ENCODE measurements at places on chromosomes 5 and 9.

DNA sequence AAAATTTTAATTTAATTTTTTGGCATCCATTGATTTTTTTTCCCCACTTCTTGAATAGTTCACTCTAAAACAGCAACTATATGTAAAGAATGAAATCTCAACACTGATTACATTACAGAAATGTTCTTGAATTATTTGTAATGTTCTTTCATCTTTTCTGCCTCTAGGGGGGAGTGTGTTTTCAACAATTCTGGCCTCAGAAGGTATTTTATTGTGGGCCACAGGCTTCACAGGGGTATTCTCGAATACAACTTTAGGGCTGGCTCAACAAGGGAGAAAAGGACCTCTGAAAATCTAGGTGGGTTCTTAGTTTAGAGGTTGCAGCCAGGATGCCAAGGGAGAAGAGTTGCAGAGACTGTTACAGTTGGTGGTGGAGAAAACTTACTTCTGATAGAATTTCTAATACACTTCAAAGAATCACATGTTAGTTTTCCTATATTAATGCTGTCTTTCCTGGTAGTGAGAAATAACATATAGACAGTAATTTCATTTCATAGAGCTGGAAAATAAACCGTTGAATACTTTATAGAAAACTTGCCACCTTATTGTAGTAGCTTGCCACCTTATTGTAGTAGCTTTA is 3.6 kb upstream of the NPR3 start:
- peak; percentile 22 for DNase-seq

DNA sequence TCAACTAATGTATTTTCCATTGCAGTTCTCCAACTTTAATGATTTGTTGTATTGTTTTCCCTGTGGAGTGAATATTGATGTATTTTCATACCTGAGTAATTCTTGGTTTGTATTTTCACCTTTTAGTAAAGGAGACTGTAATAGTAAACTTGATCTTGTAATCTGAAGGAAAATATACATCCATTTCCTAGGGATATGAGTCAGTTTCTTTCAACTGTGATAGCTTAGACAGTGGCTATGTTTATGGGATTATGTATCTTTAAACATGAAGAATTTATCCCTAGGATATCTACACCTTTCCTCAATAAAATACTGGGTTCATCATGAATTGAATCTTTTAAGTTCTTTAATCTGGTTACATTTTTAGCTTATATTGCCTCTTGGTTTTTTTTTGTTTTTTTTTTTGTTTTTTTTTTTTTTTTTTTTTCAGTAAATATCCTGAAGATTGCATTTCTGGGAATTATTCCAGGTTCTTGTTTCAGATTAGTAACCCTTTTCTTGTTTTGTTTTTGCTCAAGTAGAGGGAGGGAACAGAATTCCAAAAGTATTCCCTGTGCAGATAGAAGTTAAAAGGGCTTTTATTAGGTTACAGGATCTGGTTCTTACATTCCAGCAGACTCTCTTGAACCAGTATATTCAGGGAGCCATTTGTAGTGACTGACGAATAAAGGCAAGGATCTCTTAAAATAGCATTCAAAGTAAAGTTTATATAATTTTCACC is 7.1 kb downstream of the WDR36 start:
- DNase-seq, result no peak

- peak; percentile 6 for DNase-seq
Observed at GRCh38 chr9:15211815-15212495, 95.1 kb downstream of the TTC39B start.

- DNase-seq, result peak; percentile 77
Observed at GRCh38 chr9:19922476-19923118, 133.8 kb upstream of the SLC24A2 start.

- DNase-seq, result no peak
Observed at GRCh38 chr9:87668222-87668621, 57.7 kb upstream of the CTSL start.

DNA sequence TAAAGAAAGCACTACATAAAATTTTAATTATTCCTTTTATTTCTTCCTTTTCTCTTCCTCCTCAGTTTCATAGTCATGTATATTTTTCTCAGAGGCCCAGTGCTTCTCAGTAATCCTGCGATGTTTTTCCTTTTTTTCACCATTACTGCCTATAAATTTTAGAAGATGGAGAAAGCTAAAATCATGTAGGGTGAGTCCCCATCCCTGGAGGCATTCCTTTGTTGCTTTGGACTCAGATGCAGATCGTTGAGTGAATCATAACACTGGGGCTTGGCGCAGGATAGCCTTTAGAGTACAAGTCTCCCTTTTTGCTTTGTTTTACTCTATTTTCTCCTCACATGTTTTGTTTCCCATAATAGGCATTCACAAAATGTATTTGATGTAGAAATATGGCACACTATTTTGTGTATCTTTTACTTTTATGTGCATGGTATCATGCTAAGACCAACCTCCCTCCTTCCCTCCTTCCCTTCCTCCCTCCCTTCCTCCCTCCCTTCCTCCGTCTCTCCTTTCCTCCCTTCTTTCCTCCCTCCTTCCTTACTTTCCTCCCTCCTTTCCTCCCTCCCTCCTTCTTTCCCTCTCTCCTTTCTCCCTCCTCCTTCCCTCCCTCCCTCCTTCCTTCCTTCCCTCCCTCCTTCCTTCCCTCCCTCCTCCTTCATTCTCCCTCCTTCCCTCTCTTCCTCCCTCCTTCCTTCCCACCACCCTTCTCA is 72.4 kb downstream of the NUDT12 start:
- no peak for DNase-seq

DNA sequence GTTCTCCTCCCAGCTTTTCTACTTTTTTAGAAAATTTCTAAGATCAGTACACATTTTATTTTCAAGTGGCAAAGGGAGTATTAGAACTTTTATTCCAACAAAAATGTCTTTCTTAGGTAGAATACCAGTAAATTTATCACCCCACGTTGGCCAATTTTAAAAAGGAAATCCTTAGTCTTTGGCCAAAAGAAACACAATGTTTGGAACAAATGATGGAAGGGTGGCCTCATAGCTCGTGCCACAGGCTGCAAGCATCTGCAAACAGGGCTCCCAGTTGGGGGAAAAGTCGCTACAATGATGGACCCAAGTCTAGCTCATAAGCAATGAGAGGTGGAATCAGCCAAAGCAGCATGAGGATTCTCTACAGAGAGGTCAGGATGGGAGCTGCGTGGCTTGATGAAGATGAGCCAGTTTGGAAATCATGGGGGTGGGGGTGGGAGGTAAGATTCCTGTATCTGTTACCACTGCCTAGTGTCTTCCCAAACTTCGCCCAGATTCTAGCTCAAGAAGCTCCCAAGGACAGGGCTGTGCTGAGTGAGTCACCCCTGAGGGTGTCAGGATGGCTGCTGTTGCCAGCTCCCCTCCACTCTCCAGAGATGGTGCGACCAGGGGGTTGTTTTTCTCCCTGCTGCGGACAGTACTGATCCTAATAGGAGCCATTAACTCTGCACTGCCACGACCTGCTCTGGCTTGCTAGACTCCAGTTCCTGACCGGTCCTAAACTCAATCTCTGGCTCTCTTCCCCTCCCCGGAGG is 75.6 kb downstream of the DCP2 start:
- no peak for DNase-seq

DNA sequence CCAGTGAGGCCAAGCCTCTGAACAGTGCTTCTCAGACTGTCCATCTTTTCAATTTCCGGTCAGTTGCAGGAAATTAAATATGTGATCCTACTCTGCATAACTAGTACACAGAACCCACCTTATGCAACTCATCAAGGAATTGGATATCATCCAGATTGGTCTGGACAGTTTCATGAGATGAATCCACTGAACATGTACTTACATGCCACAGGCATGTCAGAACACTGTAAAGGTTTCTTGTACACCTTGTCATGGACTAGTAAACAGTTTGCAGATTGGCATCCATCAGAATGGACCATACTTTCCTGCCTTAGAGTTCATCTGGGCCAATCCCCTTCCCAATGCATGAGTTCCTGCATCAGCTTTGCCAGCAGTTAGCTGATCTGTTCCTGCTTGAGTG is 30.4 kb downstream of the GARNL3 start:
- no peak for DNase-seq

DNA sequence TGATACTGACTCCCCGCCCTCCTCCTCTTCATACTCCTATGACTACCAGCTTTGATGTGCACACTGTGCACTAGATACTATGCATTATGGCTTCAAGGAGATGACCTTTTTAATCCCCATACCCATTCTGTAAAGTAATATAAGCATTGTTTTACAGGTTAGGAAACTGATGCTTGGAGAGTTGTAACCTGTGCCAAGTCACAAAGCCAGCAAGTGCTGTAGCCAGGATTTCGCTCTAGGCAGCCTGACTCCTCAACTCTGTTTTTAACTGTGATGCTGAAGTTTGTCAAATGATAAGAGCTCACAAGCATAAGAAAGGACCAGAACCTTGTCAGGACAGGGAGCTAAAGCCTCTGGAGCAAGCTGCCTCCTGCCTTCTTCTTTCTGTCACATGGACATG is 461.3 kb downstream of the TMEM232 start:
- DNase-seq, result no peak
